Mucosa of descending colon (tissue), 3 donors: ENCODE measurements at places on chromosomes 16 and 17. TPM values are rescaled to one million over a fixed set of nuclear protein-coding genes. Genes with fewer than 3 reads are reported as not detected.
A peak's percentile ranks its signal among the peaks of the same experiment; 100 is the strongest.

CLTC gene
- 306 TPM for total RNA-seq

SLFN14 gene
- not detected for total RNA-seq

DNA sequence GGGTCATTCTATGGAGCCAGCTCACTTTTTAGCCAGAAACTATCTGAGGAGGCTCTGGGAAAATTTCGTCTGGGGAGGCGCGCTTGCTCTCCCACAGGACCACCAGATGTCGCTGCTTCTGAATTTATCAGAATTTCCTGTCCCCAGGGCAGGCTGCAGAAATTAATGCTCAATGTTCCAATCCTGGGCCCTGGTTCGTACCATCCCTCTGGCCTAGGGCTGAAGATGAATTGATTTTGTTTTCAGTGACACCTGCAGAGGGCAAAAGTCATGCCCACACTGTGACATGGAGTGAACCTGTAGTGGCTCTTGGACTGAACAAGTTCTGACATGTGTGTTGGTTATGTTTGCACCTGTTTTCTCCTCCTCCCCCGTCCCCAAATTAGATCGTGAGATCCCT is 482.6 kb downstream of the NPIPA7 start:
- peak; percentile 75 for DNase-seq

- DNase-seq = no peak
Observed at GRCh38 chr16:58638148-58639036, 8.8 kb upstream of the CNOT1 start.

DNA sequence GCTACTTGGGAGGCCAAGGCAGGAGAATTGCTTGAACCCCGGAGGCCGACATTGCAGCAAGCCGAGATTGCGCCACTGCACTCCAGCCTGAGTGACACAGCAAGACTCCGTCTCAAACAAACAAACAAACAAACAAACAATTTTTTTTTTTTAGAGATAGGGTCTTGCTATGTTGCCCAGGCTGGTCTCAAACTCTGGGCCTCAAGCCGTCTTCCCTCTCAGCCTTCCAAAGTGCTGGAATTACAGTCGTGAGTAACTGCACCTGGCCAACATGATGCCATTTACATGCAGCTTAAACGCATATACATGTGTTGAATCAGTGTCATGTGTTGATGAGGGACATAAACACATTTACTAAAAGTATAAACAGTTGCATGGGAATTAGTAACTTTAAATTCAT is 2.0 kb upstream of the SLFN5 start:
- DNase-seq = no peak
